T-helper 2 cell (primary cell): ENCODE measurements at places on chromosomes 7 and 10.

GRCh38 chr7:117014099-117014656, 60.9 kb downstream of the ST7 start:
- no peak for DNase-seq

GRCh38 chr7:90625051-90625450, 28.9 kb downstream of the CDK14 start:
- no peak for DNase-seq

GRCh38 chr7:1361016-1361755, 98.1 kb downstream of the MICALL2 start:
- no peak for DNase-seq

GRCh38 chr7:26195867-26196657, 4.5 kb downstream of the HNRNPA2B1 start:
- no peak for DNase-seq

DNA sequence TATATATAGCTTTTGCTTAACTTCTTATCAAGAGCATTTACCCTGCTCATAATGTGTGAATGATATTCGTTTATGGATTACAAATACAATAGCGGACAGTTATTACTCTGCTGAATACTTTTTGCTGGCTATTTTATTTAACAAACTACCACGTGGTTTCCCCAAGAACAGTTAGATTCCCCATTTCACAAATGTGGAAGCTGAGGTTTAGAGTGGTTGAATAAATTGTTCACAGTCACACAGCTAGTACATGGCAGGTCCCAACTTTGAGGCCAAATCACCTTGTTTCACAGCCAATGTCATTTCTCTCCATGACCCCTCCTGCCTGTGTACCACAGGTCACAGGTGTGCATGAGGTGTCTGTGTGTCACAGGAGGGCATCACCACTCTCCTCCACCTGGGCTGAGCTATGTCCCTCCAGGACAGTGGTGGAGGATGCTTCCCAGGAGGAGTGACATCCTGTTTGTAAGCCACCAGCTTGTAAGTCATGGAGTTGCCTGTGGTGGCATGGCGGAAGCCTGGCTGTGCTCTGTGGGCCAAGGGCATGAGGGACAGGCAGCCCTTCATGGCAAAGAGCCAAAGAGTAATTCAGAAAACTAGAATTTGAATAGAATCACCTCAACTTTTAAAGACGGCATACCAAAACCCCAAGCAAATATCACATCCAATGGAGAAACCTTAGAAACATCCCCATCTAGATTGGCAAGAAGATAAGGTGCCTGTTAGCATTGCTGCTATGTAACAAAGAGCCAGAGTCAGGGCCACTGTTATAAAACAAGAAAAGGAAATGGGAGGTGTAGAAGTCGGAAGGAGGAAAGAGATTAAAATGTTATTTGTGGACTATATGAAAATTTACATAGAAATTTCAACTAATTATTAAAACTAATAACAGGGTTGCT, 51.9 kb downstream of the AOC1 start:
- no peak for DNase-seq

DNA sequence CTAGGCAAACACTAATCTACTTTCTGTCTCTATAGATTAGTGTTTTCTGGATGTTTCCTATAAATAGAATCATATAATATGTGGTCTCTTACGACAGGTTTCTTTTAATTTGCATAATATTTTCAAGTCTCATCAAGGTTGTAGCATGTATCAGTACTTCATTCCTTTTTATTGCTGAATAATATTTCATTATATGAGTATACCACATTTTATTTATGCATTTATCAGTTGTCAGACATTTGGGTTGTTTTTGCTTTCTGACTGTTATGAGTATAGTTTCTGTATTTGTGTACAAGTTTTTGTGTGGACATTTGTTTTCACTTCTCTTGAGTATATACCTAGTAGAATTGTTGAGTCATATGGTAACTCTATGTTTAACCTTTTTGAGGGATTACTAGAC, 48.2 kb downstream of the SHOC2 start:
- DNase-seq: no peak
